ENCODE measurements at places on chromosomes 2 and 18.

DNA sequence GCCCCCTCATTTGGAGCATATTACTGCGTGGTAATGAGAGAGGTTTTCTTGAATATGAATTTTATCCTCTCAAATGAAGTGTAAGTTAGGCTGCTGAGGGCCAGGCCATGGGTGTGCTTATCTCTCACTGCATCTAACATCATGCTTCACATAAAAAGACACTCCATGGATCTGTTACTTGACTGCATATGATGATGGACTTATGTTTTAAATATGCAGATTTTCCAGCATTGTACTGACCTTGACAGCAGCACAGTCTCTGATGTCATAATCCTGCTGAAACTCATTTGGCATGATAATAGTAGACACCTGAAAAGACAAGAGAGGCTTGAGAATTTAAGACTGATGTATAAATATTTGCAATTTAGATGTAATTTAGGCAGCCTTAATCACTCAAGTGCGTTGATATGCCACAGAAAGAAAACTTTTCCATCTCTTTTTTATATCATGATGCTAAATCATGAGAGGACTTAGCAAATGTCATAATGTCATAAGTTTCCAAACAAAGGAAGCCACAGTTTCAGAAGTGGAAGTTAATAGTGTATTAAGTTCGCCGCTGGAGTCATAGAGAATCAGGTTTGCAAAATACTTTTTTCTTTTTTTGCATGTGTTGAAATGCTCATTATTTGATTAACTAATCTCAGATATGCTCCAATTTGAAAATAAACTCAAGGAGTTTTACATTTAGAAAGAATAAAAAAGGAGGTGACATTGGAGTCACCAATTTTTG, 62.7 kb upstream of the CD302 start:
- no peak for DNase-seq

DNA sequence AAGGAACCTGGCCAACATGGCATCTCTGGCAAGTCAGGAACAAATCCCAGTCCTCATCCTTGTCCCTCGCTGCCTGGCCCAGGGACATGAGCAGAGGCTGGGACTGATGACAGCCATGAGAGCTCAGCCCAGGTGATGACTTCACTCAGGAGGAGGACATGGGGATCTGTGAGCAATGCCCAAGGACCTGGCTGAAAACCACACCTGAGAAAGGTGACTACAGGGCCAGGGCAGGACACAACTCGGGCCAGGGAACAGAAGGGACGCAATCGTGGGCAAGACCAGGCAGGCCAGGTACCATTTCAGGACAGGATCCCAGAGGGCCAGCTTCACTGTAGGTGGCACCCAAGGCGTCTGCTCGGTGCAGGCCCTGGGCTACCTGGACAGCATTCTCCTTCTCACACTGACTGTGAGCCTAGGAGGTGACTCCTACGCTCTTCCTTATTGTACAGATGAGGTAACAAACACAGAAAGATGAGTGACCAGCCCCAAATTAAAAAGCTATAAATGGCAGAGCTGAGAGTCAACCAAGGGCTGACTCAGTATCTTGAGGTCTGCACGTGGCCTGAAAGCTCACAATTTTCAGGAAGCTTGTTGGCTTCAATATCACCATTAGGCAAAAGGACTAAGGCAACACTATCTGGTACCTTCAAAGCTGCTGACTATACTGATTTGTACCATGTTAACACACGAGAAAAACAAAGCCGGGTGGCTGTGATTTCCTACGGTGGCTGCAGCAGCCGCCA, 141.1 kb downstream of the EIPR1 start:
- no peak for DNase-seq

GRCh38 chr2:216538538-216538937, 39.9 kb downstream of the RPL37A start:
- no peak for DNase-seq

- DNase-seq: no peak
These were observed 105.9 kb downstream of the LBH start for GRCh38 chr2:30336978-30337841.

DNA sequence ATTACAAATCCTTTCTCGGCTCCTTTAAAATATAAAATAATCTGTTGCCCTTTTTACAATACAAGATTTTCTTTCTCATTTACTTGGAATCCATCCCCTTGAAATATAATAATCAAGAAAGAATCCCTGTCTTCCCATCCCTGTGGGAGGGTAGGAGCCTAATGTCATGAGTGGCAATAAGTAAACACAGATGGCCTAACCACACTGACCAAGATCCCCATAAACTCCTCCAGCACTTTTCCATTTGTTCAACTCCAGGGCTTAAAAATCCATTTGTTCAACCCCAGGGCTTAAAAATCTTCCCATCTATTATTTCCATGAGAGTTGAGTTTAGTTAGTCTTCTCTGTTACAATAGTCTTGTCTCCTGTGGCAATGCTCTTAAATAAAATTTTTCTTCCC, 297.6 kb downstream of the CDH7 start:
- DNase-seq: no peak

GRCh38 chr18:8793445-8794155, 88.2 kb downstream of the MTCL1 start:
- no peak for DNase-seq

DNA sequence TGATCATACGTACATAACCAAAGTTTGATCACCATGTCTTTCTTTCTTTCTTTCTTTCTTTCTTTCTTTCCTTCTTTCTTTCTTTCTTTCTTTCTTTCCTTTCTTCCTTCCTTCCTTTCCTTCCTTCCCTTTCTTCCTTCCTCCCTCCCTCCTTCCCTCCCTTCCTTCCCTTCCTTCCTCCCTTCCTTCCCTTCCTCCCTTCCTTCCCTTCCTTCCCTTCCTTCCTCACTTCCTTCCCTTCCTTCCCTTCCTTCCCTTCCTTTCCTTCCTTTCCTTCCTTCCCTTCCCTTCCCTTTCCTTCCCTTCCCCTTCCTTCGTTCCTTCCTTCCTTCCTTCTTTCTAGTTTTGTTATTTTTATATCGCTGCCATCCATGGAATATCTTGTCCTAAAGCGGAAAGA, 406.7 kb upstream of the DDX18 start:
- DNase-seq: no peak

DNA sequence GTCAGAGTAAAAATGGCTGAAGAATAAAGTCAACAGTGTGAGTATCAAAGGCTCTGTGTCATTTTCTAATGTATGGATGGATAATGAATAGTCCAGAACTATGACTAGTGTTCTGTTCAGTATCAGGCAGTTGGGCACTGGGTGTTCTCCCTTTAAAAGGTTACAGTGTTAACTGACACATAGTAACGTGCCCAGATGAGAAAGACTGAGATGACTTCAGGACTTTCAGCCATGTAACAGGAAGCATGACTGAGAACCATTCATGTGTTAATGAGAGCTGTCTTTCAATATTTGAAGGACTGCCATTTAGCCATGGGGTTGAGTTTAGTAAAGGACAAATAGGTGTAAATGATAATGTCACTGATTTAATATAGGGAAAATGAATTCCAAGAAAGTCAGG, 187.1 kb downstream of the GULP1 start:
- DNase-seq: no peak

DNA sequence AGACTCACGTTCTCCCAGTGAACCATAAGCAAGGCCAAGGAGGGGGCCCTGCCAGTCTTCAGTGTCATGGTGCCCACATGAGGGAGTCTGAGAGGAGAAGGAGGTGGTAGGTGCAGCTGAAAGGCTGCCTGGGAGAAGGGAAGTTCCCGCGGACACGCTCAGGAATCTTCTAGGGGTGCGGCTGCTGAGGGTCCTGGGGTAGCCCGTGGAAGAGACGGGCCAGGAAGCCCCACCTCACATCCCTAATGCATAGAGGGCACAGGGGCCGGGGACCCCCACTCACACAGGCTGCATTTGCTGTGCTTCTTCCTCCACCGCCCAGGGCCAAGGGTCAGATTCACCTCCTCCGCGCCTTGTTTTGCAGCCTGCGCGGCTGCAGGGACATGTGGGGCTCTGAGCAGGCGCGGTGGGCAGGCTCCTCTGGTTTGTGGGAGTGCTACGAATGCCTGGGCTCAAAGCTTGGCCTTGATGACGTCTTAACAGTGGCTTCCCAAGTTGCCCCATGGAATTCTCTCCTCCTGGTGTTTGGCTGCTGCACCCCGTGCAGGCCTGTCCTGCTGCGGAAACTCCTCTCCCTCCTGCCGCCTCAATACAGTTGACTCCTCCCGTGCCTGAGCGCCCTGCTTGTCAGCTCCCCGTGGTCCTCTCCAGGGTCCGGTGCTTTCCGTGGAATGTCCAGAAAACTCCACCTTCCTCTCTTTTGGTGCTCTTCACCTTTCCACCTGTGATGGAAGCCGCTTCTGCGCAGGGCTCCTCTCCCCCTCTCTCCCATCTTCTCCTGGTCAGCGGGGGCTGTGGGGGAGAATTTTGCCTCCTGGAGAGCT, 95.7 kb downstream of the VAPA start:
- DNase-seq: no peak

DNA sequence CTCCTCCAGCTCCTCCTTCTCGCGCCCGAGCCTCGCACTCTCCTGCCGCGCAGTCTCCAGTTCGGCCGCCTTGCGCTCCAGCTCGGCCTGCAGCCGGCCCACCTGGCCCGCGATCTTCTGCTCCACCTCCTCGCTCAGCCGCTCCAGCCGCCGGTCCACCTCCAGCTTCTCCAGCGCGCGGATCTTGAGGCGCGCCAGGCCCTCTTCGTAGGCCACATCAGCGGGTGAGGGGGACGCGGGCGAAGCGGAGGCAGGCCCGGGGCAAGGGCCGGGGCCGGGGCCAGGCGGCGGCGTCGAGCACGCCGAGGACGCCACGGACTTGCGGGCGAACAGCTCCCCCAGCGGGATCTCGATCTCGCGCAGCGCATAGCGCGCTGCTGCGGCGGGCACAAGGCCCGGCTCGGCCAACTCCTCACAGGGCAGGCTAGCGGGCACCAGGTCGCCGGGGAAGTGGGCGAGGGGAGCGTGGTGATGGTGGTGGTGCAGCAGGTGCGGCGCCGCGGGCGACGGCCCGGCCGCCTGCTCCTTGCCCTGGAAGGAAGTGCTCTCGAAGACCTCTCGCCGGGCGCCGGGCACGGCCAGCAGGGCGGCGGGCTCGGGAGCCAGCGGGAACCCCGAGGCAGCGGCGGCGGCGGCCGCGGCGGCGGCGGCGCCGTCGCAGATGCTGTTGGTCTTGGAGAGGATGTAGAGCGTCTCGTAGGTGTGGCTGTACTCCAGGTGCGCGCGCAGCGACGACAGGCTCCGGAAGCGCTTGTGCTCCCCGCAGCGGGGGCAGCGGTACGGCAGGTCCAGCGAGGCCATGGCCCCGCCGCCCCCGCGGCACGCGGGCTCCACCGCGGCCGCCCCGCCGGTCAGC, 15.2 kb downstream of the FBXO41 start:
- DNase-seq: peak; percentile 80

- DNase-seq: no peak
These were observed 96.3 kb downstream of the B3GNT2 start for GRCh38 chr2:62292190-62292589.

DNA sequence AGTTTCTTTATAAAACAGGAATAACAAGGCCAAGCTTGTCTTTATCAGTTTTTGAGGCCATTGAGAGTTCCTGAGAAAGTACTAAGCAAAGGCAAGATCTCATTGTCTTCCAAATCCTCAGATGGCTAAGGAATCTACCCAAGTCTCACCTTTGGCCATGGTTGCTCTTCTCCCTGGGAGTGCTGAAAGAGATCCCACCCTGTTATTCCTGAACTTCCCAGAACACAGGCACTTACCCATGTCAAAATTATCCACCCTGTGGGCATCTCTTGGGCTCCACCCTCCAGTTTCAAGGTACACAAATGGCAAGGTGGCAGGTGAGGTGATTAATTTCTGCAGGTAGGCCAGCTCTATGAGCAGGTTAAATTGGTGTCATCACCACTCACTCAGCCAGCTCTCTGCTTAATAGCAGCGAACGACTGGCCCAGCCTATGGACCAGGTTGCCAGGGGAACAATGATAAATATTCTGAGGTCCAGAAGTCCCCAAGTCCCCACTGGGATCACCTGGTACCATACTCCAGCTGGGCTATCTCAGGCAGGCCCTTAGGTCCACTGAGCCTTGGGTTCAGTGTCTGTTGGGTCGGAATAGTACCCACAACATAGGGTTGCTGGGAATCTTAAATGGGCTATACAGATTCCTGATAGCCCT, 2.3 kb upstream of the SPRED2 start:
- no peak for DNase-seq

DNA sequence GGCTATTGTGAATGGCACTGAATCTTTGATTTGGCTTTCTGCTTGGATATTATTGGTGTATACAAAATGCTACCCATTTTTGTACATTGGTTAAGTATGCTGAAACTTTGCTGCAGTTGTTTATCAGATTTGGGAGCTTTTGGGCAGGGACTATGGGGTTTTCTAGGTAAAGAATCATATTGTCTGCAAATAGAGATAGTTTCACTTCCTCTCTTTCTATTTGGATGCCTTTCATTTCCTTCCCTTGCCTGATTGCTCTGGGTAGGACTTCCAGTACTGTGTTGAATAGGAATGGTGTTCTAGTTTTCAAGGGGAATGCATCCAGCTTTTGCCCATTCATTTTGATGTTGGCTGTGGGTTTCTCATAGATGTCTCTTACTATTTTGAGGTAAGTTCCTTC, 489.1 kb upstream of the LRATD1 start:
- DNase-seq: no peak

GRCh38 chr2:73386894-73387636, 1.4 kb downstream of the ALMS1 start:
- no peak for DNase-seq

DNA sequence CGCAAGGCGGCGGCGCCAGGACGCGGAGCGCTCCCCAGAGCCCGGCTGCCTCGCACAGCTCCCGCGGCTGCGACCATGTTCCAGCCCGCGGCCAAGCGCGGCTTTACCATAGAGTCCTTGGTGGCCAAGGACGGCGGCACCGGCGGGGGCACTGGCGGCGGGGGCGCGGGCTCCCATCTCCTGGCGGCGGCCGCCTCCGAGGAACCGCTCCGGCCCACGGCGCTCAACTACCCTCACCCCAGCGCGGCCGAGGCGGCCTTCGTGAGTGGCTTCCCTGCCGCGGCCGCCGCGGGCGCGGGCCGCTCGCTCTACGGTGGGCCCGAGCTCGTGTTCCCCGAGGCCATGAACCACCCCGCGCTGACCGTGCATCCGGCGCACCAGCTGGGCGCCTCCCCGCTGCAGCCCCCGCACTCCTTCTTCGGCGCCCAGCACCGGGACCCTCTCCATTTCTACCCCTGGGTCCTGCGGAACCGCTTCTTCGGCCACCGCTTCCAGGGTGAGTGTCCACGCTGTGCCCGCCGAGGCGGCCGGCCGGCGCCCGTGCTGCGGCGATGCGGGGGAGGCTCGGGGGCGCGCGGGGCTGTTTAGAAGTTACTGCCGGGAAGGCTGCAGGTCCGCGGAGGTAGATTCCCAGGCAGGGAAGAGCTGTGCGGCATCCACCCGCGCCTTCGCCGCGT, 696 bp downstream of the EMX1 start:
- DNase-seq: no peak

DNA sequence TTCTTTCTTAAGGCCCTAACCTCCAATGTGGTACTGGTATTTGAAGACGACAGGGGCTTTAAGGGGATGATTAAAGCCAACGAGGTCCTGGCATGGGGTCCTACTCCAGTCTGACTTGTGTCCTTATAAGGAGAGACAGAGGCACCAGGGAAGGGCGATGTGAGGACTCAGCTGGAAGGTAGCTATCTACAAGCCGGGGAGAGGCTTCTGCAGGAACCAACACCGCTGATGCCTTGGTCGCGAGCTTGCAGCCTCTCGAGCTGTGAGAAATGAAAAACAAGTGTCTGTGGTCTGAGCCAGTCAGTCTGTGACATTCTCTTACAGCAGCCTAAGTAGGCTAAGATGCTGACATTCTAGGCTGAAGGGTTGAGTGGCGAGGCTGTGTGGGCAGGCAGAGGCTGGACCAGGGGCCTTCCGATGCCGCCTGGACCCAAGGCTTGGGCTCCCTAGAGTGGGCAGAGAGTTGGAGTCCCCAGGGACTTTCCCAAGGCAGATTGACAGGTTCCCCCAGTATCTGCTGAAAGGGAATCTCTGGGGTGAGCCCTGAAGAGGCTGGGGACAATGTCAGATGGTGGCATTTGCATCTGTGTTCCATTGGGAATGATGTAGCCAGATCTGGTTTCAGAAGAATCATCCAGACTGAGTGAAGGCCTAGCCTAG, 322.9 kb upstream of the HS6ST1 start:
- peak; percentile 41 for DNase-seq

Data from posterior vena cava (tissue), 2 donors.